Sigmoid colon (tissue), 7 donors: ENCODE measurements at places on chromosomes 5 and 9.

DNA sequence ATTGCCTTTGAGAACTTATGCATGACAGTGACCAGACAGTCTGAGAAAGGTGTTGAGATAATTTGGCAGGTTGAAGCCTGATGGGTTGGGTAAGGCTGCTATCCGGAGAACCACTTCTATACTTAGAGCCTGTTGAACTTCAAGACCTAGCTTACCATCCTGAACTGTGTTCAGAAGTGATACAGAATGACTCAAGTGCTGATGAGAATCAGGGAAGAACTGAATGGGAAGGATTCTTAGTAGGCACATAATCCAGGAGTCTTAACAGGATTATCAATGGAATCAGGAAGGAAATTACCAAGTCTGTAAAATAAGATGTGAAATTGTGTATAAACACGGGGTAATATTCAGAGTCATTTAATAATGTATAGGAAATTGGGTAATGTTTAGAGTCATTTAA is 9.0 kb upstream of the PAPPA start:
- DNase-seq: no peak

DNA sequence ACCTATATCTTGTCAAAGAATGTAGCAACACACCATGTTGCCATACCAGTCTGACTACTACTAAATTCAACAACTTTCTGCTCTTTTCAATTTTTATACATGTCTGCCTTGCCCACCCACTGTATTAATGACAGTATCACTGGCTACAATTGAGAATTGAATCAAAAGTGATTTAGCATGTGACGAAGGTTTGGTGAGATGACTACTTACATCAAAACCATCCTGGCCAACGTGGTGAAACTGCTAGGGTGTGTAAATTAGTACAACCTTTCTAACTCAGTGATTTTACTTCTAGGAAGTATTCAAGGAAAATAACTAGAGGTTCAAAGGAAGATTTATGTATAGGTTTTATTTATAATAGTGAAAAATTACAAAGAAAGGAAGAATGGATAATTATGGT is 109.8 kb downstream of the UNC13B start:
- DNase-seq: no peak

DNA sequence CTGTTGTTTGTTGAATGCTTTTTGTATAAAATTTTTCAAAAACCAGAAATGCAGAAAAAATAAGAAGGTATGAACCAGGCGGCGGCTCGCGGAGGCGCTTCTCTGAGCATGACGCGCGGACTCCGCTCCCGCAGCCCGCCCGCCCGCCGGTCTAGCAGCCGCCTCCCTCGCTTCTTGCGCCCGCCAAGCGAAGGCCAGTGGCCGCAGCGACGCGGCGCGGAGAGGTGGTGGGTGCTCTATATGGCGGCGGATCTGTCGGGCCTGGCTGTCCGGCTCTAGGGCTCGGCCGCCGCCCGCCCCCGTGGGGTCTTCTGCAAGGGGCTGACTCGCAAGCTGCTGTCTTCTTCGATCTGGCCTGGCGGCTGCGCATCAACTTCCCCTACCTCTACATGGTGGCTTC is 93.8 kb downstream of the ANKRD18A start:
- DNase-seq: no peak

GRCh38 chr5:24805230-24805629 is 160.5 kb upstream of the CDH10 start:
- no peak for DNase-seq

GRCh38 chr5:133291524-133291923 is 239.7 kb downstream of the HSPA4 start:
- no peak for DNase-seq

DNA sequence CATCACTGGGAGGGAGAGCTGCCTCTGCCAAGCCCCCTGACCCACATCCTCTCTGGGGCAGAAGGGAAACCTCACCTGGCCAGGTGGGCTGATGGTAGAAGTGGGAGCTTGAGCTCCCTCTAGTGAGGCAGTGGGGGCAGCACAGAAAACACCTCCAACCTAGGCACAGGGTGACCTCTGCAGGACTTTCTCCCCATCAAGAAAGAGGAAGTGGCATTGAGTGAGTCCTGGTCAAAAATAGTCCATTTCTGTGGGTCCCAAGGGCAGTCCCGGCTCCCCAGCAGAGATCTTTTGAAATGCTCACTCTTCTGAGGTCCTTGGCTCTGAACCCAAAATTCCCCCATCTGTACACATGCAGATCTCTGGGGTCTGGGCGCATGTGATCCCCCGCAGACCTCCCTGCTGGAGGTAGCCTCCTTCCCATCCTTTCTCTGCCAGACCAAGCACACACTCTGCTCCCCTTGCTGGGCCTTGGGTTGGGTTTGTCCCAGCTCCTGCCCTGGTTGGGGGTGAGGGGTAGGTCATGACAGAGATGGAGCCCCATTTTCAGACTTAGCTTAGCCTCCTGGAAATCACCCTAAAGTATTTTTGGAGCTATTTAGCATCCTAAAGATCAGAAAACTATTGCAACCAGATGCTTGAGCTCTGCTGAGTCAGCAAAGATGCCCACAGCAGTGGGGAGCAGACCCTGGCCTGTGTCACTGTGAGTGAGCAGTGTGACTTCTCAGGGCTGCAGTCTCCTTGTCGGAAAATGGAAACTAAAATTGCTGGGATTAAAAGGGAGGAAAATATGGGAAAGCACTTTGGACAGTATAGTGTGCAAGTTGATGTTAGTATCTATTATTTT is 41.6 kb upstream of the LCP2 start:
- peak; percentile 12 for DNase-seq

DNA sequence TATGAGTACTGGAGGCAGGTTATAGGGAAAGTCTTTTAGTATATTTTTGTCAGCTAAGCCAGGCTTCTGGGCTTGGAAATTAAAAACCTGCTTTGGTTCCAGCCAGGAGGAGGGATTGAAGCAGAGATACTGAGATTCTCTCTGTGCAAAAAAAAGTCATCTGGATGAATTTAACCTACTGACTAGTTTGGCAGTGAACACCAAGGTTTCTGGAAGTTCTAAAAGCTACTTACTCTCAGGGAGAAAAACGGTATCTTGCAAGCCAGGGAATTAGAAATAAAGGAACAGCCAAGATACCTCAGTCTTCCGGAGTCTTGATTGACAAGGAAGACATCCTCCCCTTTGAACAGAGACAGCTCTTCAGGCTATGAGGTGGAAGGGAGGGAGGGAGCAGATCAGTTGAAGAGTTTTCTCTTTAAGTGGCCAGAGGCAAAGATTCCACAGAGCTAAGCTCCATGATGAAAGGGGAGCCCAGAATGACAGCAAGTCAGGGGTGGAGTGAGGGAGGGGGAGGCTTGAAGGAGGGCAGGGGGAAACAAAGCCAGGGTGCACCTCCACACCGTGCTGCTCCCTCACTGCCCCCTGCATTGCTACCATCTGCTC is 8.3 kb upstream of the ZBTB34 start:
- DNase-seq: no peak

- DNase-seq: no peak
These were observed 1003.3 kb upstream of the COX7C start for GRCh38 chr5:85614489-85614888.

DNA sequence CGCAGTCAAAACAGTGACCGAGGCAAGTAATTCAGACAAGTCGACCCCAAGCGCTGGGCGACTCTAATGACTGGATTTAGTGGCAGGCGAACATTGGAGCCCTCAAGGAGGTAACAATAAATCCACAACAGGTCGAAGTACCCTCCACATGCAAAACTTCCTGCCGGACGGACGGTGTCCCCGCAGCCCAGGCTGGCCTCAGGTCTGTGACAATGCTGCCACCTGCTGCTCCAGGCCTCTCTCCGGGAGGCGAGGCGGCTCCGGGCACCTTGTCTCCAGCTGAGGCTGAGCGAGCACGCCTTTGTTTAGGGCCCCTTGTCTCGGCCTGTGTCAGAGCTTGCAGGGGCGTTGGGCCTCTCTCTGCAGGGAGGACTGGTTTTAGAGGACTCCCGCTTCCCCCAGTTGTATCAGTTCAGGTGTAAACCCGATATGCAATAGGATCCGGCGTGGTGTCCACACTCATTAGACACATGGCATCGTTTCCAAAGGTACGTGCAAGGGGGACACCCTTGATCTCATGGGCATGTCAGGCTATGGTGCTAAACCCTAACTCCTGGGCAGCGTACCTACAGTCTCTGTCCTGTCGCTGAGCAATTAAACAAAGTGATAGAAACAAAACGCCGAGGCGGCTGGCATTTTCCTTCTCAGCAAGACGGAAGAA is 628.0 kb upstream of the ADAMTS16 start:
- no peak for DNase-seq

DNA sequence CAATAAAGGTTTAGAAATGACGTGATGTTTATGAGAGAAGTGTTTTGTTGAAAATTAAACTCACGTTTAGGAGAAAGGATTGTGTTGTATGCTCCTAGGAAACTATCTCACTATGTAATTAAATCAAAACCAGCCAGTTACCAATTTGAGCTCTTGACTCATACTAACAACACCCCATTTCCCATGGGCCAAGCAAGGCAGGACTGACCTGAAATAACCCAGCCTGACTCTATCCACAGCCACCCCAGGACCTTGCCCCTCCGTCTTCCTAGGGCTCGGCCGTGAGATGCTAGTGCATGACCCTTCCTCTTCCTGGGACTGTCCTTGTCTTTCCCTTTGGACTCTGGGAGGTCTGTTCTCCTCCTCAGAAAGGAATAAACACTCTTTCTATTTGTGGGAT is 16.4 kb downstream of the TLR4 start:
- peak; percentile 63 for DNase-seq

DNA sequence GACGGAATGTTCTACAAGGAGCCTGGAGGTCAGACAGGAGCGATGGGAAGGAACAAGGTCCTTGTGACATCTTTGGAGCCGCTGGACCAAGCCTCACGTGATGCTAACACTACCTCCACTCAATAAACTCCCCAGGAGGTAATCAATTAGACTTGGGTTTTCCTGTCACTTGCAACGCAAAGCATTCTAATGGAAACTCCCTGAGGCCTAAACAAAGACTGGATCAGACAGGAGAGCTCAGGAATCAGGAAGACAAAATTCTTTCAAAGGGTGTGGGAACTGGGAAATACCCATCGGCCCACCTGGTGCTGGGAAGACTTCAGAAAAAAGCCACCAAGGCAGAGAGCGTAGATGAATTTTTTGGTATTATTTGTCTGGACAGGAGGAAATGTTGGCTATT is 22.3 kb upstream of the UNC5A start:
- DNase-seq: no peak

- no peak for DNase-seq
These were observed 93.9 kb downstream of the GRIA1 start for GRCh38 chr5:153584126-153584959.

DNA sequence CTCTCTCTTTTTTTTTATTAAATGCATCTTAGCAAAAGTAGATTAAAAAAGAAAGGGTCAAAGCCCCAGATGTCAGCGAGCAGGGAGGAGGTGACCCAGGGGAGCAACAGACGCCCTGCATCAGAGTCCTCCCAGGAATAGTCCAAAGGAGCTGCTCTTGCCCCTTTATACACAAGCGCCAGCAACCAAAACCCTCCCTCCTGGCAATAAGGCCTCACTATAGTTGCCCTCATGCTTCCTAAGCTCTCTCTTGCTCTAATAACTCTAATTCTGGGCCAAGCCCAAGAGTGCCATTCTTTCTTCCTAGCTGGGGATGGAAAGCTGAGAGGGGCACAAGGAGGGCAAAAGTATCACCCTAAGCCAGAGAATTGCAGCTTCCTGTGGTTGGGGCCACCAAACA is 26.3 kb downstream of the PCDHGC5 start:
- no peak for DNase-seq

DNA sequence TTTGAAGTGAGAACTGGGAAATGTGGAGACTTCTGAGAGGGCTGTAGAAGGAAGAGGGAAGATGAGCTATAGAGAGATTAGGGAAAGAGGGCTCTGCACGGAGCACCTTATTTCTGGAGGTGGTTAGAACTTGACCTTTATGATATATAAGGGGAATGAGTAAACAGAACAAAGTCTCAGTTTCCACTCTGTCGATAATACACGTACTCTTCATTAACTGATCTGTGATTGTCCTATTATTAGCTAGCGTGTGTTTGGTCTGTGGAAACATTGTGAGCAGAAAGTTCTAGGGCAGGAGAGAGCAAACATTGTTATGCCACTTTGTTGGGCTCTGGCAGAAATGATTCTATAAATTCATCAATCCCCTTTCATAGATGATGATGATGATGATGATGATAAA is 118.5 kb downstream of the UGCG start:
- DNase-seq: no peak

DNA sequence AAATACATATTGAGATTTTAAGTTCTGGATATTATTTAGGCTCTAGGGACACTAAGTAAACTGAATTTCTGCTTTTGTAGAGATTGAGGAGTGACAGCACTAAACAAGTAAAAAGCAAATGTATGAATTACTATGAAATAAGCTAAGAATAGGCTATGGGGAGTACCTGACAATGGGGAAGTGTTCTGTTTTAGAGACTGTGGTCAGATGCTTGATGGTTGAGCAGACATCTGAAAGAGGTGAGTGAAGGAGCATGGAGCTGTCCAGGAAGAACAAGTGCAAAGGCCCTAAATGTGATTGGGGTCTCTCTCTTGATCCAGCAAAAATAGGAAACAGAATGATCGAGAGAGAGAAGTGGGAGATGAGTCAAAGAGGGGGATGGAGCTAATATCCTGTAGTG is 111.7 kb downstream of the JAKMIP2 start:
- DNase-seq: no peak

- no peak for DNase-seq
These were observed 29.6 kb upstream of the UGCG start for GRCh38 chr9:111866976-111867375.

DNA sequence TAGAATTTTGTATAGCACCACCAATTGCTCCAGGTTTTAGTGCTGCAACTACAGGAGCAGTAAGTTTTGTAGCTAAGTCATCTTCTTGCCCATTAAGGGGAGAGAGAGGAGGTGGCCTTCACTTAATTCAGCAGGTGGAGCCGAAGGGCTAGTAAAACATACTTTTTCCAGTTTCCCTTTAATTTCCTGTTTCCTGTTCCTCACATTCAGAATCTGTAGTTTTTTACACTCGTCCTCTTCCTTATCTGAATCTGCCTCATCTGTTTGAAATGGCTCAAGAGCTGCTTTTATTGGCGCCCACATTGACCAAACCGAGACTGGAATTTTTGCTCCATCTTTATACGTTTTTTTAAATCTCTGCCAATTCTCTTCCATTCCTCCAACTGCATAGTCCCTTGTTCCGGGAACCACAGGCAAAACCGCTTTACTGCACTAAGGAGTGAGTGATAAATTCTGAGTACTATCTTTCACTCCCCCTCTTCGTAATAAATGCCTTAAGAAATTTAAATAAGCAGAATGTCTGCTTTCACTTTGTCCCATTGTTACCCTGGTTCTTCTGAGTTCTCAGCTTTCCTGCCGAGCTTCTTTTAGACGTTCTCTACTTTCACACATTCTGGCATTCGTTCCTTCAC is 133.9 kb downstream of the DROSHA start:
- no peak for DNase-seq

DNA sequence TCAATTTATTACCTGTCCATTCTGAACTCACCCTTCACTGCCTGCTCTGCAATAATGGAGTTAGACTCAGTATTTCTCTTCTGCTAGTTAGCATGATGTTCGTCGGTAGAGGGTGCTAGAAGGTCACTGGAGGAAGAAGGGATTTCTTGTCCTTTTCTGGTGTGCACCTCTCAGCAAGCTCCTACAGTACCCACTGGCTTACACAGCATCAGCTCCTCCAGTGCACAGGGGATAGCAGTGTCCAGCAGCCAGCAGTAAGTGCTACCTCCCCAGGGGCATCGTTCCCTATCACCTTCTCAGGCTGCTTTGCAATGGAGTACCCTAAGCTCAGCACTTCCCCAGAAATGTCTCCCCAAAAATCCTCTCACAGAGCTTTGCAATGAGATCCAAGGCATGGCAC is 45.9 kb upstream of the APC start:
- DNase-seq: no peak
